ENCODE measurements at places on chromosomes 5 and 9.

DNA sequence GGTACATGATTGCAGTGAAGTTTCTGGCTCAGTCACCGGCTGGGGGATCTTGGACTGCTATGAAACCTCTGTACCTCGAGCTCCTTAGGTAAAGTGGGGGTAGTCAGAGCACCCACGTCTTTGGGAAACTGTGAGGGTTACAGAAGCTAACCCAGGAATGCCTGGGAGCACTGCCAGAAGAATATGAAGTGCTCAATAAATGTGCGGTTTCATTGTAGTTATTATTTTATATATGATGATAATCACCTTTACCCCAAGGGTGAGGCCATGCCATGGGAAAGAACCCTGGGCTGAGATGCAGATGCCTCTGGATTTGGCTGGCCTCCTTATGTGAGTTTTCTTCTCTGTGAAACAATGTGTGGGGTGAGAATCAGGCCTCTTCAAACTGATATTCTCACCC is 3.7 kb downstream of the NPR3 start:
- DNase-seq, result no peak

DNA sequence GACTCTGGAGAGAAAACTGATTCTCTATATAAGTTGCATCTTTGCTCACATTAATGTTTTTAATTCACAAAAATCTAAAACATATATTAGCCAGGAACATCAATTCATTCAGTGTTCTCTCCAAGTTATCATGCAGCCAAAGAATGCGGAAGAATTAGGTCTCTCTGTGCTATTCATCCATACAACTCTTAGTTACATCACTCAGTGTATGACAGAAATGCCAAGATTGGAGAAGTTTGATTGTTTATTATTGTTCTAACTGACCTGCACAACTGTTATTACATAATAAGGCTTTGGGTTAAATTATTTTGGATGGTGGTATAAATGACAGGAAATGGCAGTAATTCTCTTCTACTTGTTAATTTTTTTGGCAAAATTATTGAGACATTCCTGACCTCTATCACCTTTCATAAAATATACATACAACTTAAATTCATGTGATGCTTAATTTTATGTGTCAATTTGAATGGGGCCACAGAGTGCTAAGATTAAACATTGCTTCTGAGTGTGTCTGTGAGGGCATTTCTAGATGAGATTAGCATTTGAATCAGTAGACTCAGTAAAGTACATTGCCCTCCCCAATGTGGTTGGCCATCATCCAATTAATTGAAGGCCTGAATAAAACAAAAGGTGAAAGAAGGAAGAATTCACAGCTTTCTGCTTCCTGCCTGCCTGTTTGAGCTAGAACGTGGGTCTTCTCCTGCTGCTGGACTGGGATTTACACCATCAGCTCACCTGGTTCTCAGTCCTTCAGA is 70.2 kb downstream of the NR2F1-AS1 start:
- no peak for DNase-seq

- DNase-seq, result no peak
Measured at GRCh38 chr5:168328814-168329213, 37.4 kb downstream of the WWC1 start.

GRCh38 chr5:172493002-172493401 is 38.7 kb upstream of the SH3PXD2B start:
- DNase-seq, result no peak

DNA sequence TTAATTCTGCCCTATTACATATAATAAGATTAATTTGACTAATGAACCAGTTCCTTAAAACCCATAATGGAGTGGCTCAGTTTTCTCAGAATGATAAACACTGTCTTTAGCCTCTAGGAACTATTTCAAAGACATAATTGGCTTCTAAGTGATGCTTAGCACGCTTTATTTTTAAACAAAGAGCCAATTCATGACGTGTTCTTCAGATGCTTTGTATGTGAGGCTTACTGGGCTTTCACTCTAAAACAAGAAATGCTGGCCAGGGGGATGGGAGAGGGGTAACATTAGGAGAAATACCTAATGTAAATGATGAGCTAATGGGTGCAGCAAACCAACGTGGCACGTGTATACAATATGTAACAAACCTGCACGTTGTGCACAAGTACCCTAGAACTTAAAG is 7.6 kb upstream of the SFXN1 start:
- DNase-seq, result no peak

- no peak for DNase-seq
Measured at GRCh38 chr9:71895955-71896354, 15.0 kb downstream of the ABHD17B start.

- DNase-seq, result no peak
Measured at GRCh38 chr9:91349115-91349555, 12.6 kb downstream of the AUH start.

GRCh38 chr5:74286734-74287695 is 353.5 kb downstream of the ENC1 start:
- no peak for DNase-seq

DNA sequence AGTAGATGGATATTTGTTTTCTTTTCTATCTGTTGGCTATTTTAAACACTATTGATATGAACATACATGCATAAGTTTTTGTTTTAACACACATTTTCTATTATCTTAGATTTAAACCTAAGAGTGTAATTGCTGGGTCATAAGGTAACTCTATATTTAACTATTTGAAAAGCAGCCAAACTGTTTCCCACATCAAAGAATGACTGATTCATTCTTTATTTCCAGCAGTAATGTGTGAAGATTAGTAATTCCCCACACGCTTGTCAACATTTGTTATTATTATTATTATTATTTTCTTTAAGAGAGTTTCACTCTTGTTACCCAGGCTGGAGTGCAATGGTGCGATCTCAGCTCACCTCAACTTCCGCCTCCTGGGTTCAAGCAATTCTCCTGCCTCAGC is 1495.8 kb downstream of the EFNA5 start:
- DNase-seq, result no peak

GRCh38 chr9:93045521-93045920 is 13.0 kb upstream of the SUSD3 start:
- DNase-seq, result no peak

DNA sequence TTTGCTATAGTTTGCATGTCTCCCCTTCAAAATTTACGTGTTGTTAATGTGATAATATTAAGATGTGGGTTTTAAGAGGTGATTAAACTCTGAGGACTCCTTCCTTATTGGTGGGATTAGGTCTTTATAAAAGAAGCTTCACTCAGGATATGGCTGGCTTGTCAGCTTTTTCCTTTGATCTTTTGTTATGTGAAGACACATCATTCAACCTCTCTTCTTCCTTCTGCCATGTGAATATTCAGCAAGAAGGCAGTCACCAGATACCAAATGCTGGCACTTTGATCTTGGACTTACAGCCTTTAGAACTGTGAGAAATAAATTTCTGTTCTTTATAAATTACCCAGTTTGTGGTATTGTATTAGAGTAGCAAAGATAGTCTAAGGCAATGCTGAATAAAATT is 855.9 kb upstream of the CDH10 start:
- no peak for DNase-seq
